Activated T-helper 1 cell treated with anti-CD3 and anti-CD28 coated beads, Interleukin-12 subunit alpha, Interleukin-12 subunit beta, Interleukin-2, Interleukin-4 antibody, amounts not matched to agents 30 ng/mL and 10 ng/mL and 1 ng/mL, durations not matched to agents 14 hours and 24 hours and 36 hours (primary cell): ENCODE measurements at places on chromosomes 7 and 10. TPM values are rescaled to one million over a fixed set of nuclear protein-coding genes. Genes with fewer than 3 reads are reported as not detected.

DNA sequence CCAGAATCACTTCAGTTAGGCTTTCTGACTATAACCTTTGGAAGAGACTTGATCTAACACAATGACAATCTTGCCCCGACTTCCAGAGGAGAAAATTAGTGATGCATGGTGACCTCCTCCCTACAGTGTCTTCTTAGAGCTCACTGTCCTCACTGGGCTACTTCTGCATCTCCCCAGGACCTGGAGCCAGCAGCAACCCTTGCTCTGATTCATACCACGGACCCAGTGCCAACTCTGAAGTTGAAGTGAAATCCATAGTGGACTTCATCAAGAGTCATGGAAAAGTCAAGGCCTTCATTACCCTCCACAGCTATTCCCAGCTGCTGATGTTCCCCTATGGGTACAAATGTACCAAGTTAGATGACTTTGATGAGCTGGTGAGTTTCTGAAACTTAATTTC is 12.6 kb downstream of the CPA2 start:
- no peak for DNase-seq

DNA sequence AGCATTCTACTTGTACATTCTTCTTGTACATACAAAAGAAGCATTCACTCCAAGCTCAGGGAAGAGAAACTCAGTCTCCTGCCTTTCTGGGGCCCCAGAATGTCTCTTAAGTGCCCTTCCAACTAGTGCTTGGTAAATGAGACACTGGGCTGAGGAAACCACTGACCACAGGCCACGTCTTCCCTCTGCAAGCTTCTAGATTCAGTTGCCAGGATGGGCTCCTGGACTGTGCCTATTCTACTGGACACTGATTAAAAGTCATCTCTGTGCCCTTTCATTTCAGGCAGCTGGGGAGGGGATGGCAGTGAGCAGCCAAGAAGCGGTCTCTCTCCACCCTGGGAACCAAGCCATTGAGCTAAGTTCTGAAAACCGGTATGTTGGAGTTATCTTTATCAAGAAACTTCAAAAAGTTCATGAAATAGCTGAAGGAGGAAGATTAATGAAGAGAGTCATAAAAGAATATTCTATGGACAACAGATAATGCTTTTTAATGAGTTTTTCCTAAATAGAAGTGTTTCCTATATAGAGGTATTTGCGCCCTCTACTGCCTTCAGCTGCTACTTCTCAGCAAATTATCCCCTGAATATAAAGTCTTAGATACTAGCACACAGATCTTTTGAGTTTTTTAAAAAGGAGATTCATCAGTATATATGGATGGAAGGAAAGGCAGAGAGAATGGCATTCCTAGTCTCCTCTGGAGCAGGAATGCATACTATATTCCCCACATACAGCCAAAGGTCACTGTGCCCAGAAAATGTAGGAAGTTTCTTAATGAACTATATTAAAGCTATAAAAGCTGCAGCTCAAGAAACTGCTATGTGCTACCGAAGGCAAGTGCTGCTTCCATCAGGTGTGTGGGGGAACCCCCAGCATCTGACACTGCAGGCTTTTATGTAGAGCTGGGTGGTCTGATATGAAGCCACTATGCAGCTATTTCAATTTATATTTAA is 8.4 kb upstream of the IFIT1B start:
- DNase-seq = no peak

DNA sequence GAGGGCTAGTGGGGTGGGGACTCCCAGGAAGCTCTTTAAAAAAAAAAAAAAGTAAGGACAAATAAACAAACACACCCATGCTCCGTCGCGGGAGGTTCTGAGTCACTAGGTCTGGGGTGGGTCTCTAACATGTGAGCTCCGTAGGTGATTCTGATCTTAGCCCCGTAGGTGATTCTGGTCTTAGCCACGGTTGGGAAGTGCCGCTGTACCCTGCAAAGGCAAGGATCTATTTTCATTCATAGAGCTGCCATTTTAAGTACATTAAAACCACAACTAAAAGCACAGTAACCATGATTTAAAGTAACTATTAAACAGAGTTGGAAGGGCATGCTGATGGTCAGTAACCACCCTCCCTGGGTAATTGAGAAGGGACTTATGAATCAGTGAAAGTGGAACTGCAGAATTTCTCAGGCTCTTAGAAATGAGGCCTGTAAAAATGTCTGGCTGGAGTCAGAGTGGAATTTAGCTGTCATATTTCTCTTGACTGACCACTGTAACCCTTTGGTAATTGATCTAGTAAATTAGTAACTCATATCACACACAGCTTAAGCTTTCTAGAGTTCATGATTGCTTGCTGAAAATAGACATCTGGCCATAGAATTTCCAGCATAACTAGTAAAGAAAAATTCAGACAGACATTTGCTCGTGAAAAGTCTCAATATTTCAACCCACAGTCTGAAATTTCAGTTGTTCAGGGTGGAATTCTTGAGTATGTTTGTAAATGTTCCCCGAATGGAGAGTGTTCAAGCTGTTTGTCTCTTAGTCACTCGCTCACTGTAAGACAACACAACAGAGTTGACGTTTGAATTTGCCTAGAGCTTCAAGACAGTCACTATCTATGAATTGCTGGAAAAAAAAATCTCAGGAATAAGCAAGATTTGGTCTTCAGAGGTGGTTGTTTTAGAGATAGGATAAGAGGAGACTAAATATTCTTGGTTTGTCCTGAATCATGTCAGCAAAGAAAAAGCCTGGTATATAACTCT is 34.2 kb upstream of the TCF7L2 start:
- no peak for DNase-seq

GRCh38 chr10:104059364-104059763 is 26.3 kb downstream of the COL17A1 start:
- no peak for DNase-seq

DNA sequence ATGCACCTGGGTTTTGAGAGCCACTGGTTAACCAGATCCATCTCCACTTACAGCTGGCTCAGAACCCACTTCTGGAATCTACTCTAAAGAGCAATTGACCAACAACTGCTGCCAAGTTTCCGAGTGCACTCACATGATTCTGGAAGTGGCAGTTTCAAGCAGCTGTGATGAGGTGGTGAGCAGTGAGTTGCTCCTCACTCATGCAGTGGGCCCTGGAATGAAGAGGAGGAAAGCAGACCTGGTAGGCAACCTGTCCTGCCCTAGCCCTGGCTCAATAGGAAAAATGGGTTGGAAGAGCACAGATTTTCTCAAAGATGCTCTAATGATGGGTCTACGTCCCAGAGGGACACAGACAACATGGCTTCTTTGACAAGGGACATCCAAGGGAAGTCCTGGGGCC is 70.7 kb upstream of the NPY start:
- no peak for DNase-seq

GRCh38 chr10:90604636-90605035 is 253.2 kb downstream of the HTR7 start:
- no peak for DNase-seq

DNA sequence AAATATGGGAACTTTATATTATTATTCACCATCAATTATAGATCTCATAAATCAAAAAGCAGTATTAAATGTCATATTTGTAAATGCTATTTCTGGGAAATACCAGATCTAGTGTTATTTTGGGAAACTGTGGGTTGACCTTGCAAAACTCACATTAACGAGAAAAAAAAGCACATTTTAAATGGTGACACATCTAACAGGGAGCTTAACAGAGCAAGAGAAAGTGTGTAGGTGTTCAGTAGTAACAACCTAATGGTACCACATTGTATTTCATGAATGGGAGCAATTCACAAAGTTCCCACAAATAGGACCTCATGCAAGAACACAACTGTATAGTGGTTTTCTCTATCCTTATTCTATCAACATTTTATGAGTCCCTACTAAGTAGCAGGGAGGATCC is 26.2 kb upstream of the HDAC9 start:
- no peak for DNase-seq

GRCh38 chr7:105131890-105132289 is 117.9 kb downstream of the KMT2E start:
- DNase-seq = no peak

DNA sequence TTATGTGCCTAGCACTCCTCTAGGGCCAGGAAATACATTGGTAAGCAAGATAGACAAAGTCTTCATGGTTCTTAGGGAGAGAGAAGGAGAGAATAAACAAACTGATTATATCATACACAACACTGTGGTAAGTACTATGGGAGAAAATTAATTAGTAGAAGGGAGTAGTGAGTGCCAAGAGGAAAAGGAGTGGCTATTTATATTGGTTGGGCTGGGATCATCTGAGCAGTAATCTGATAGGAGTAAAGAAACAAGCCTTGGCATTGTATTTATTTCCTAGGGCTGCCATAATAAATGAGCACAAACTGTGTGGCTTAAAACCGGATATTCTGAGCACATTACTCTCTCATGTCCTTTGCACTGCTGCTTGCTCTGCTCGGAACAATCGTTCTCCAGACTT is 158.1 kb upstream of the PHF14 start:
- DNase-seq = no peak

- no peak for DNase-seq
These were observed 105.0 kb downstream of the TES start for GRCh38 chr7:116315293-116315692.

- DNase-seq = no peak
These were observed 442.0 kb downstream of the MDFIC start for GRCh38 chr7:115363916-115364315.

GRCh38 chr10:23047201-23048050 is 48.0 kb upstream of the MSRB2 start:
- no peak for DNase-seq

- DNase-seq = no peak
These were observed 111.9 kb upstream of the NFE2L3 start for GRCh38 chr7:26040085-26040484.

DNA sequence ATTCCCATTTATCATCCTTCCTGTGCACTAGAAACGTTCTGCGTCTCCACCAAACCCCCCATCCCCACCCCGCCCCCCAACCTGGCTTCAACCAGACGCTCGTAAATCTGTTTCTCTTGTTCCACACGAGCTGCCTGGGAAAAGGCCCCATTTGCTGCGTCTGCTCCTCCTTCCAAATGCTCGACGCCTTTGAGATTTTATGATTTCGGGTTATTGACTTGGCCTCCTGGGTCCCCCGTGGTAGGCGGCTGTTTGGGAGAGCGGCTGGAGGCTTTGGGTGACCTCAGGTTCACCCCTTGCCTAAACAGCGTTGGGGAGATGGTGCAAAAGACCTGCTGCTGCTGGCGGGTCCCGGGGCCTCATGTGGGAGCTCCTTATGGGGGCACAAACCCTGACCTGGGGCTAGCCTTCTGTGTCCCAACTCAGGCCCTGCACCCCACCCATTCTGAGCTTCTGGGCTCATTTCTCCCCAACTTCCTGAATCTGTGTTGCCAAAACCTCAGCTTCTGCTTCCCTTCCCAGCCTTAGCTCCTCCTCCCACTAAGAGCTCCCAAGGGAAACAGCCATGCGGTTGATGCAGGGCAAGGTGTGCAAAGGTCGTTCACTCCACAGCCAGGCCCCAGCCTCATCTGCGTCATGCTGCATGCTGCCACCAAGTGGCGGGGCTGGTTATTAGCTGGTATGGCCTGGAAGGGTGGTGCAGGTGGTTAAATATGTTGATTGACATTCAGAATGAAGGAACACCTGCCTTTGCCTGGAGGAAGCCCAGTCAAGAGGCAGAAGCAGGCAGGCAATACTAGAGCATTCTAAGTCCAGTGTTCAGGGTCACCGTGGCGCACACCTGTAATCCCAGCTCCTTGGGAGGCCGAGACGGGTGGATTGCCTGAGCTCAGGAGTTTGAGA is 49.1 kb upstream of the ELN start:
- DNase-seq = no peak

GRCh38 chr10:90575125-90575524 is 282.7 kb downstream of the HTR7 start:
- no peak for DNase-seq

DNA sequence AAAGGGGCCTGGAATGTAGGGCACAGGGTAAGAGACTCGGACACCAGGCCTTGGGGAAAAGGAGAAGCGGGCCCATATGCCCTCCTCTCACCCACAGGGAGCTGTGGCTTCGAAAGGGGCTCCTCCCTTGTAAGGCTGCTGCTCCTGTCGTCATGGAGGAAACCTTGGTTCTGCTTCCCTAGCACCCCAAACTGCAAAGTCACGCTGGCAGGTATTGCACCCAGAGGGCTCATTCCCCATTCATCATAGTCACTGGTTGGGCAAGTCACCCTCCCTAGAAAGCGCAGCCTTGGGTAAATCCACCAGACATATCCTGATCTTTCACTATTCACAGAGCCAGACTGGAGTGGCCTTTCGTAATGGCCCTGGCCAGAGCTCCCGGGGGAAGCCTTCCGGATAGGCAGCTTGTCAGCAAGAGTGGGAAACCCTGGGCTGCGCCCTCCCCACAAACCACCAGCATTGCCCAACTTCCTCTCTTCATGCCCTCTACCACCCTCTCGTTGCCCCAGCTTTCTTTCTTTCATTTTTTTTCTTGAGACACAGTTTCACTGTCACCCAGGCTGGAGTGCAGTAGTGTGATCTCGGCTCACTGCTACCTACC is 121.0 kb downstream of the HIP1 start:
- DNase-seq = no peak

- no peak for DNase-seq
These were observed 43.3 kb downstream of the POLR1F start for GRCh38 chr7:19665399-19666008.

GRCh38 chr7:16531707-16532106 is 5.1 kb downstream of the LRRC72 start:
- no peak for DNase-seq

- DNase-seq = no peak
These were observed 1.3 kb upstream of the HKDC1 start for GRCh38 chr10:69218831-69219230.

GRCh38 chr10:10792681-10793080 is 225.0 kb upstream of the CELF2 start:
- no peak for DNase-seq

DNA sequence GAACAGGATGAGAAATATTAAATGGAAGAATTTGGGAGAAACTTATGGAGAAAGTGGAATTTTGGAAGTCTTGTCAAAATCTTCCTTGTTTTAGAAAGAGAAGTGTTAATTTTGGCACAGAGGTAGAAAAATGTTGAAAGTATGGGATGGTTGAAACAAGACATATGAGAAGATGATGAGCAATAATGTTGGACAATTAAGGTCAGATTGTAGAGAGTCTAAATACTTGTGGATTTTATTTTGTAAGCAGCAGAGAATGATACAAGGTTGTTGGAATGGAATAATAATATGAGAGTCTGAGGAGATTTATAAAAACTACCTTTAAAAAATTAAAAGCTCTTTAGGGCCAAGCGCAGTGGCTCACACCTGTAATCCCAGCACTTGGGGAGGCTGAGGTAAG is 34.6 kb downstream of the PHTF2 start:
- no peak for DNase-seq

The CCL26 gene
- not detected in 2 replicates for total RNA-seq

The CYP26C1 gene
- not detected in 2 replicates for total RNA-seq

The PDGFA gene
- 8.5 and 8.8 TPM in 2 replicates for total RNA-seq

The LRIT1 gene
- not detected in 2 replicates for total RNA-seq

The FOXI2 gene
- not detected in 2 replicates for total RNA-seq

The SORBS1 gene
- total RNA-seq = 0.59 and 0.73 TPM in 2 replicates

The SLC13A1 gene
- total RNA-seq = 0.05 TPM in 1 of 2 replicates, not detected in the other

The CACNA2D1 gene
- total RNA-seq = not detected in 2 replicates

The TUBB8 gene
- total RNA-seq = not detected in 2 replicates

The AMPH gene
- total RNA-seq = not detected in 2 replicates

The ZNF467 gene
- 0.10 TPM in 2 replicates for total RNA-seq
